ACHN (cell line): ENCODE measurements at places on chromosomes 5 and 9.

GRCh38 chr5:112412346-112412745, 6.7 kb downstream of the EPB41L4A start:
- DNase-seq: peak; percentile 48

DNA sequence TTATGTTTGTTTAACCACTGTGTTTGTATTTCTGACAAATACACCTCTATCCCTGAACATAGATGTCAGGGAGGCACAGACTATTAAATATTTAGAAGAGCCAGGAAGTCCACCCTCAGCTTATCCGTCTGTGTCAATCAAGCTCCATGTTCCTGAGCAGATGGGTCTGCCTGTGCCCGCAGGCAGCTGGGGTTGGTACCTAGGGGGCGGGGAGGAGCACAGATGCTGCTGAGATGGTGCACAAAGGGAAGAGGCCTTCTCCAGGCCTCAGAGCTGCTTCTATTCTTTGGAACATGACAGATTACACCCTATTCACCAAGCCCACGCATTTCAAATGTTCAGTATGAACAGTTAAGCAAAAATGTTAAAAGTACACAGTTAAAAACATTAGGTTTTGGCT, 142.1 kb downstream of the EPB41L4A start:
- DNase-seq: no peak

DNA sequence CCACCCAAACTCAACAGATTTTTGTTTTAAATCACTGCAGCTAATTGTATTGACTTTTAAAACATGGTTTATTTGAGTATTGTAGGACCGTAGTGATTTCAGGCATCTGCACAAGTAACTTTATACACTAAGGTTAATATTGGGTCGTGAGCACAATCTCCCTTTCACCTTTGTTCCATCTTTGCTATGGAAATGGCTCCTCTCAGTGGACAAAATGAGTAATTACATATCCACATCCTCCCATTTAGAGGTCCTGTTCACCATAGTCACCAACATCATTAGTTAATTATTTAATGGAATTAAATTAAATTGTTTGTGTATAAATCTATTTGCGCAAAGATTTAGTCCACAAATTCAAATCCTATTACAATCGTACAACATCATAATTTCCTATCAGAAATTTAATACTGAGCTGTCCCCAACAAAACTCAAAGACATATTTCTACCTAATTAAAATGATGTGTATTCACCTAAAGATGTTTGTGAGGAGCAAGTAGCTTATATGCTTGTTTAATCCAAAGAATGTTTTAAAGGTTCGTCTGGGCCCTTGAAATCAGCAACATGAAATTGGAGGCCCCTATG, 173.0 kb upstream of the DAPK1 start:
- peak; percentile 46 for DNase-seq

- DNase-seq: no peak
Observed at GRCh38 chr9:112322701-112323377, 10.6 kb downstream of the PTBP3 start.

GRCh38 chr5:5220901-5221631, 80.9 kb downstream of the ADAMTS16 start:
- no peak for DNase-seq

- DNase-seq: no peak
Observed at GRCh38 chr9:127154390-127155191, 32.2 kb upstream of the ANGPTL2 start.

DNA sequence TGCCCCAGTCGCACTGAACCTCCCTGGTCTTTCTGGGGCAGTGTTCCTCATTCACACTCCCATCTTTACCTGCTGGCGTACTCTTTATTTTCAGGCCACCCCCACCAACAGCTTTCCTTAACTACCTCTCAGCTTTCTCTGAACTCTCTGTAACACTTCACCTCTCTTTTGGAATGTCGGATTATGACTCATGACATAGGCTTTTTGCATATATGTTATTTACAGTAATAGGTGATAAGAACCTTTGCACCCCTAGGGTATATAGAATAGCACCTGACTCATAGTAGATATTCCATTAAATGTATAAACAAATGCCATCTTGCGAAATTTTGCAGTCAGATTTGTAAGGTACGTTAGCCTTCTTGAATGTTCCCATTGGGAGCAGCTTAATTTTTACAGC, 52.9 kb upstream of the MIER3 start:
- peak; percentile 39 for DNase-seq

- no peak for DNase-seq
Observed at GRCh38 chr5:171724468-171725204, 61.0 kb upstream of the SMIM23 start.

GRCh38 chr5:125696762-125697161, 726.4 kb upstream of the GRAMD2B start:
- DNase-seq: peak; percentile 5

DNA sequence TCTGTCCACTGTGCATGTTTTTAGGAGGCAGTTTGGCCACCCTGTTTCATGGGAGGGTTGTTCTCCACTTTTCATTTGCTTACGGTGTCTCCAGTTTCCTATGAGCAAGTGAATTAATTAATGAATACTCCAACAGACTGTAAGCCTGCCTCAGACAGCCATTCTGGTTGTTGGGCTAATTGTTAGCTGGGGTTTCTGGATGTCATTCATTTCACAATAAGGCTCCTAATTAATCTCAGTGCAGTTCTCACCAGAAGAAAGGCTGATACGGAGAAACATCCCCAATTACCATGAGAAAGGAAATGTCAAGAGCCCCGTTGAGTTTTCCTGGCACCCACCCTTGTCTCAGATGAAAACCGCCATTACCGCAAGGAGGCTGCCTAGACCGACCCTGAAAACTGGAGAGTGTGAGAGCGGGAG, 75.8 kb downstream of the MAP1B start:
- no peak for DNase-seq

GRCh38 chr5:113447498-113448050, 12.8 kb upstream of the TSSK1B start:
- peak; percentile 2 for DNase-seq

- no peak for DNase-seq
Observed at GRCh38 chr5:79527431-79527830, 13.5 kb upstream of the HOMER1 start.

DNA sequence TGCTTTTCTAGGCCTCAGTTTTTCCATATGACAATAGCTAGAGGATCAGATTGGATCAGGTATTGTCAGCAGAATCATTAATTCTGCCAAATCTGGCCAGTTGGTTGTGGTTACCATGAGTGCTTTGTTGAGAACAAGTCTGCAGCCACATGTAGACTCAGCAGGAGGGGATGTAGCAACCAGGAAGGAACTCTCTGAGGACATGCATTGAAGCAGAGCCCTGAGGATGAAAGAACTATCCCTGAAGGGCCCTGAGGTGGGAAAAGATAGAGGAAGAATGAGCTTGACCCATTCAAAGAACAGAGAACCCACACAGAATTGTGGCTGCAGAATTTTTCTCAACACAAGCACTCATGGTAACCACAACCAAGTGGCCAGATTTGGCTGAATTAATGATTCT, 60.1 kb upstream of the AFAP1L1 start:
- no peak for DNase-seq

GRCh38 chr9:121227862-121228261, 26.2 kb upstream of the RAB14 start:
- DNase-seq: no peak
